ENCODE measurements at places on chromosomes 6 and 20. TPM values are rescaled to one million over a fixed set of nuclear protein-coding genes. Genes with fewer than 3 reads are reported as not detected.

The RAET1G gene
- polyA plus RNA-seq = 3.4 TPM

GRCh38 chr6:107228754-107229153 is 113.4 kb upstream of the BEND3 start:
- no peak for DNase-seq

DNA sequence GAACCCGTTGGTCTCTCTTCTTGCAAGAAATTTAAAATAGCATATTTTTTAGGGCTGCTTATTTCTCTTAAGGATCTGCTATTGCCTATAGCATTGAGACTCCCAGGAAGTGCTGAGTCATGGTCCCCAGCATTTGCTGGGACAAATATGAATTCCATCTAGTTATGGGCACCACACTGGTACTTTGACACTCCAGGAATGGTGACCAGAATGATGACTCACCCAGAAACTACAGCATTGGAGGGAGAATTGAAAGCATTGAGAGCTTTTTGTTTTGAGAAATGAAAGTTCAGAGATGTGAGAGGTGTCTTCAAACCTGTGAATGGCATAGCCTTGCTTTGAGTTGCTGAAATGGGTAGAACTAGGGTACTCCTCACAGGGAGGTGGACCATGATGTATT is 699.7 kb downstream of the DHX35 start:
- no peak for DNase-seq

The TMEM170B gene
- polyA plus RNA-seq = 2.7 TPM

- DNase-seq = no peak
Measured at GRCh38 chr6:12962987-12963386, 246.4 kb downstream of the PHACTR1 start.

The GNRH2 gene
- not detected for polyA plus RNA-seq

DNA sequence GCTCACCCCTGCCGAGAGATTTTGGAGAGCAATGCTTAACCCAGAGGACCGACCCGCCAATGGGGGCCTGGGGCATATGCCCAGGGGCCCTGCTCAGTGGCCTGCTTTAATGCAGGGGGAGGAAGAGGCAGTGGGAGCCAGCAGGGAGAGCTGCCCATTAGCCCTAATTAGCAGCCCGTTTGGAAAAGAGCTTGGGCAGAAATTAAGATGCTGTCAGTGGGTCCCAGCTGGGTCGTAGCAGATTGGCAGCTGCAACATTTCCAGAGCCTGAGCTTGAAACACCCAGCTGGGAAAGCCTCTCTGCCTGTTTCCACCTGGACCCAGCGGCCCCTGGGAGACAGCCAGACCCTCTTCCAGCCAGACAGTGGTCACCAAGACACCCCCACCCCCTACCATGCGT is 39.5 kb downstream of the CD40 start:
- DNase-seq = no peak

The ADTRP gene
- polyA plus RNA-seq = 0.68 TPM

DNA sequence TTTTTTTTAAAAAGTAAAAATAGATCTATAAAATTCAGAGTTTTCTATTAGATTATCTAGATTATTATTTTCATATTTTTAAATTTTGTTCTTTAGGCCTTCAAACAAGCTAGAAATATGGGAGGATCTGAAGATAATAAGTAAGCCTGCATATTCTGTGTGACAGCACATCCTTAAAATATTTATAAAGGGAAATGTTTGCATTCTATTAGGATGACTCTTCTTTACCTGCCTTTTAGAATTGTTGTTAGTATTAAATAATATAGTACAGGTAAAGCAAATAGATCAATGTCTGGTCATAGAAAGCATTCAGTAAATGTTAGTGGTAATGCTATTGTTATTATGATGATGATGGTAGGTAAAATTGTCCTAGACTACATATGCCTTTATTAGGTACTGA is 17.4 kb downstream of the PEX3 start:
- no peak for DNase-seq

GRCh38 chr6:131161987-131162386 is 26.7 kb downstream of the AKAP7 start:
- DNase-seq = no peak

The OR2H2 gene
- polyA plus RNA-seq = not detected

GRCh38 chr20:20003031-20003954 is 13.9 kb upstream of the NAA20 start:
- peak; percentile 32 for DNase-seq

The STMND1 gene
- not detected for polyA plus RNA-seq

GRCh38 chr20:62231292-62231691 is 7.0 kb upstream of the OSBPL2 start:
- DNase-seq = no peak

The ENPP3 gene
- polyA plus RNA-seq = 0.43 TPM

The NRSN1 gene
- polyA plus RNA-seq = 0.73 TPM

- DNase-seq = no peak
Measured at GRCh38 chr20:57032847-57033246, 233.6 kb downstream of the BMP7 start.

The BMP2 gene
- polyA plus RNA-seq = 14.1 TPM

The AVP gene
- not detected for polyA plus RNA-seq

- DNase-seq = no peak
Measured at GRCh38 chr6:27650620-27651370, 177.9 kb upstream of the ZNF184 start.

DNA sequence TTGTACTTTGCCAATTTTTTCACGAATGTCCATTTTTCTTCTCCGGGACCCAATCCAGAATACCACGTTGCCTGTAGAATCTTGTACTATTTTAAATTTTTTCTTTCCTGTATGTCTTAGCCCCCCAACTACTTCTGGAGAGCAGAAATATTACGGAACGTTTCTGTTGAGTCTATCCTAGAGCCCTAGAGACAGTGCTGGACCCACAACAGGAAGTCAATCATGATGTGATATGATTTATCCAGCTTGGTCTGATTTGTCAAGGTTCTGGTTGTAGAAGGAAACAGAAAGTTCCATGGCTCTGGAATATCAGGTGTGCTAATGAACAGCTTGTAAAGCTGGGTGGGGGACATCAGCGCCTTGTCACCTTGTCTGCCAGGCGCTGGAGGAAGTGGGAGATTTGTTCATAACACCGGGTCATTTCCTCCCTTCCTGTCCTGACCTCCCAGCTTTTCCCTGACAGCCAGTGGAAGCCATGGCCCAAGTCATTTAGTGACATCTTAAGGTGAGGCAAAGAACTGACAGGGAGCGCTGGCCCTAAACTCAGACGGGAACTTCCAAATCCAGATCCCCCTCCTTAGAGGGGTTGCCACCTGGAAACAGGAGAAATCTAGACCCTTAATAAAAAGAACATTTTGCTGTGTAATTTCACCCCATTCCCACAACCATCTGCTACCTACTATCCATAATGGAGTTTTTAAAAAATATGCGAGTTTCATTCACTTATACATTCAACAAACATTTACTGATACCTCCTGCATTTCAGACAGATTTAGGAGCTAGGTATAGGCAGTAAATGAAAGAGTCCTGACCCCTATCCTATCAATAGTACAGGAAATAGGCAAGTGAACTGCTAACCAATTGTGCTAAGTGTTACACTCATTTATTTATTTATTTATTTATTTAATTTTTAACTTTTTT is 130.5 kb downstream of the ZFP64 start:
- DNase-seq = no peak

The LY6G6D gene
- polyA plus RNA-seq = 1.7 TPM

- no peak for DNase-seq
Measured at GRCh38 chr20:47781632-47782031, 3.6 kb downstream of the SULF2 start.

- no peak for DNase-seq
Measured at GRCh38 chr20:3177746-3178485, 4.6 kb upstream of the LZTS3 start.

GRCh38 chr6:56311533-56312448 is 64.4 kb upstream of the COL21A1 start:
- DNase-seq = no peak

DNA sequence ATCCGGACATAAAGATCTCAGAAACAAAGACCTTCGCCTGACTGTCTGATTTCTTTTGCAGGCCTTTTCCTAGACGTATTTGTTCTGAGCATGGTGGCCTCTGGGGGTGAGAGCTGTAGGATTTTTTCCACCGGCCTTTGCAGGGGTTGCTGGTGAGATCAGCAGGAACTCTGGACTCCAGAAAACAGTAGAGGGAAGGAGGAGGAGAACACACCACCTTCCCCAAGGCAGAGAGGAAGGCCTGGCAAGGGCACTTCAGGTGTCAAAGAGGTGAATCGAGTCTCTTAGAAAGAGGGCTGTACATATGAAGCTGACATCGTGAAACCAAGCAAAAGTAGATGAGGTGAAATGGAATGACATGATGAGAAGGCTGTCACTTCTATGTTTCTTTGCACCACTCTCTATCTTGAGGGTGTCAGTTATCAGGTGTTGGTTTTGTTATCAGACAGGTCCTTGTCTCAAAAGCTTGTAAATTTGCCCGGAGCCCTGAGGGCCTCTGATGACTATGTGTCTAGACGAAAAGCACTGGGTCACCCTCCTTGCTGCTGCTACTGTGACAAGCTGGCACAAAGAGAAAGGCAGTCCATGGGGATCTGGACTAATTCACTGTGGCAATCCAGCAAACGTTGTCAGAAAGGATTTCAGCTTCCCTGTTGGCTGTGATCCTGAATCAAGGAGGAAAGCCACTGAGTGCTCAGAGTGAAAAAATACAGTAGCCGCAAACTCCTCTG is 91.3 kb upstream of the MAP3K7 start:
- DNase-seq = no peak

DNA sequence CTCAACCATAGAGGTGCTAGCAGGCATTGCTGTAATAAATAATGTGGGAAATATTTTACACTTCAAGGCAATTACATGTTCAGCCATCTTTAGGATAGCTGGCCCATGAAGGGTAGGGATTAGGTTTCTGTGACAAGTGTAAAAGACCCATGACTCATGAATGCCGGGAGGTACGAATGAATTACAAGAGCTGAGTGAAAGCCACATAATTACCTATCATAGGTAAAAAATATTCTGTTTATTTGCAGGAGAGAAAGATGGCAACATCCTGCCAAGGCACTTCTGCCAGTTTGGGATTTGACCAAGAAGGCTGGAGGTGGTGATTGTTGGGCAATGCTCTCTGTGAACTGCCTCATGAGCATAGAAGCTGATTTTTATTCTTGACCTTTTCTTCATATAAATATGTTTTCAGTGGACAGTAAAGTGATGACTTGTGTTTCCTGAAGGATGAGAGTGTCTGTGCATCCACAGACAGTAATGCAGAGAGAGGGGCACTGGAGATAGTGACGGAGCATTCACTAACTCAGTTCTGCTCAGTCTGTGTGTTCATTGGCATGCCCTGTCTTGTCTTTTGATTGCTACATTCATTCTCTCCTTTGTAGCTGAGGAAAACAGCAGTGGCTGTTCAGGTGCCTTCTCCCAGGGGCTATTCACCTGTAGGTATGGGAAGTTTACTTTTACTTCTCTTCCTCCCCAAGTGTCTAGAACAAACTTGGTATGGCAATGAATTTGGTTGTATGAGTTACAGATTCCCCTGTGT is 481.1 kb downstream of the TFAP2B start:
- no peak for DNase-seq

DNA sequence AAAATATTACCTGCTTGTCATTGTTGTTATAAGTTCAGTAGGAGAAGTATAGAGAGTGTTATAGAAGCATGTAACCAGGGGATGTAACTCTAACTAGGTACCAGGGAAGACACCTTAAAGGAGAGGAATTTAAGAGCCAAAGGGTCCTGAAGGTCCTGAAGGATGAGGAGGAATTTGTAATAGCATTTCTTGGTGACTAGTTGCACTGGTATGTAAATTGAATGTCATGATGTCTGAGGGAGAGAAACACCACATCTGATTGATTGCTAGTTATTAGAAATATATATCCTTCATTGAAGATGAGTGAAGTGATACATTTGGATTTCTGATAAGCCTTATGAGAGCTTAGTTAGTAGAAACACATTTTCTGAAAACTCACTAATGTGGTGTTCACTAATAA is 643.8 kb downstream of the RFPL4B start:
- no peak for DNase-seq

DNA sequence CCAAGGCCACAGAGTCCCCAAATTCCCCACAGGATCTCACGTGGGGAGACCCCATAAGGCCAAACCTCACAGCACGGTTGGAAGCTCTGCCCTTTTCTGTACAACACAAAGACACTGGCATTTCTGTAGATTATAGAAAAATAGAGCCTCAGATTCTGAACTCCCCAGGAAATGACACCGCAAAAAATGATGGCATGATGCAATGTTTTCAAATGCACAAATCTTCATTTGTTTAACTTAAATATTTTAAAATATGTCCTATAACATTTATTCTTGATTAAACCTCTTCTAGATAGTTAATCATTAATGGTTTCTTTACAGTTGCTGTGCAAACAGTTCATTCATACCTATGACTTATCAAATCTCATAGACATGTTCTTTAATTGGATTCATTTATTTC is 33.8 kb downstream of the SIM1 start:
- no peak for DNase-seq

DNA sequence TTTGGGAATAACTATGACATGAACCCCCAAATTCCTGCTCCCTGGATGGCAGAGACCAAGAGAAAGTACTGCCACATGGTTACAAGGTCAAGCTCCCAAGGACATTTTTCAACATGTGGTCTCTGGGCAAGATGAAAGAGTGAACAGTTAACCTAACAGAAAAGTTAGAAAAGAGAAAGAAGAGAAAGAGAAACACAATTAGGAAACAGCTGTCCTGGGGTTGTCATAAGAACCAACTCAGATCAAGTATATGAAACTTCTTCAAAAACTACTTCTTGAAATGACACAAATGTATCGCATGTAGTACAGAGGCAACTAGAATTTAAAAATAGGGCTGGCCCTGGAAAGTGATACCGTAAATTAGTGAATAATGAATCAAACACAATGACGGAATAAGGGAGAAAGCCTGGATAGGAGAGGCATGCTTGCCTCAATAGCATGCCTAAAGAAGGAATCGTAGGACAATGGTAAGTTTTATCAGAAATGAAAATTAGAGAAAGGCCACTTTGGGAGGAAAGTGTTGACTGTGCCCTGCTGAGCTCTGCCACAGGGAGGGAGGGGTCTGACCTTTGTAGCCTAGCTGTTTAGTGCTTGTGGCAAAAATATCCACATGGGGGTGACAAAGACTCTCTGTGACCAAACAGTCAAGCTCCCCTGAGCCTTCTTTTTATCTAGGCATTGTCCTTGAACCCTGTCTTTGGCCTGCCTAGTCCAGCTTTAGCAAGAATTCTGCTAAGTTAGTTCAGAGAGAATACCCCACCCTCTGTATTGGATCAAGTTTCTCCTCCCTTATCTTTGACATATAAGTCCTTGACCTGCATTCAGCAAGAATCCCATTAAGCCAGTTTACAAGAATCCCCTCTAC is 4.3 kb upstream of the DCBLD1 start:
- DNase-seq = no peak
